NCI-H1436 (cell line): ENCODE measurements at places on chromosomes 2 and 18.

GRCh38 chr2:42028571-42029148, 19.2 kb upstream of the PKDCC start:
- DNase-seq, result no peak

DNA sequence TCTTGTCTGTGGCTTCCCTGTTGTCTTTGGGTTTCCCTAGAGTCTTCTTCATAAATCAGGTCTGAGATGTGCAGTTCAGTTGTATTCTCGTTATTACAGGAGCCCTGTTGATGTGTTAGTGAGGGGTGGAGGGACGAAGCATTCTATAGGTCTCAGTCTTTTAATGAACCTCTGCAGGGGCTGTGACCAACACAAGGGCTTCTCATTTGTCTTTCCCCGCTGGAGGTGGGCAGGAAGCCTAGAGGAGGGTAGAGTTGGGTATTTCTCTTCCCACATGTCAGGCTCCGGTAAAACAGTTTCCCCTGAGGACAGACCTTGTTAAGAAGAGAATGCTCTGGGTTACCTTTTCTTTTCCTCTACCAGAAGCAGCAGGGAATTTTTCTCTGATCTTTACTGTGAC, 31.2 kb downstream of the PROC start:
- no peak for DNase-seq

- DNase-seq, result no peak
These were observed 6.8 kb downstream of the ESPNL start for GRCh38 chr2:238106698-238107524.

DNA sequence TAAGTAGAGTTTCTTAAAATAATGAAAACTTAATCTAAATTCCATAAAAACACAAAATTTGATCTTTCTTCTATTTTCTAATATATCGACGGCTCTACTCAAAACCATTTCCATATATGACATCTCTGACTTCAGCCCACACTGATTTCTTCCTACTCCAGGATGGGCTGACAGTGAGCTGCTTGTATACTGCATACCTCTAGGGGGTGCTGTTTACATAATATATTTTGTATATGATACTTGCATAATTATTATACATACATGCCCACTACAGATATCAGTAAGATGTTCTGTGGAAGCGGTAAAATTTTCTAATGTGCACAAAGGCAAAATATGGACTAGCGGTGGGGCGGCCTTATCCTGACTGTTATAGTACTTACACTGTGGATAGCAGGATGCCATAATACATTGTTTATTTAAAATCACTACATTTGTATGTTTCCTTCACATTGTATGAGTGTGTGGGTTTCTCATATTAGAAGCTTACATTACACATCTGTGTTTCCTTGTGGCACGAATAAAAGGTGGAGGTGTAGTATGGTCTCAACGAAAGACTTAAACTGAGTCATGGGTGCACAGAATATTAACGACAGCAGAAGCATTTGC, 66.1 kb upstream of the NXPH2 start:
- peak; percentile 63 for DNase-seq

DNA sequence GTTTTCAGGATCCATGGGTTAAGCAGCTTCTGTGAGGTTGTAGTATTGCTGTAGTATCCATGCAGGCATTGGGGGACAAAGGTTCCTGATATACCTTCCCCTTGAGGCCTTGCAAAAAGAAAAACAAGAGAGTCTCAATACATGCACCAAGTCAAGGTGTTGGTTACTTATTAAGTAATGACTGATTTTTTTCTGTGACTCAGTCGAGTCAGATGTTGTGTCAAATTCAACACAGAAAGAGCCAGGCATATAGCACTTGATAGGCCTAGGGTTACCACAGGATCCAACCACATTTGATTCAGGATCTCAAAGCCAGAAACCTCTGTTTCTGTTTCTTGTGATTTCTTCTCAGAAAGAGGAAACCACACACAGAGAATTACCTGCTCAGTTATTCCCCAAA, 24.9 kb upstream of the CD8A start:
- no peak for DNase-seq

- no peak for DNase-seq
These were observed 593.1 kb downstream of the CBLN2 start for GRCh38 chr18:71951001-71951400.

DNA sequence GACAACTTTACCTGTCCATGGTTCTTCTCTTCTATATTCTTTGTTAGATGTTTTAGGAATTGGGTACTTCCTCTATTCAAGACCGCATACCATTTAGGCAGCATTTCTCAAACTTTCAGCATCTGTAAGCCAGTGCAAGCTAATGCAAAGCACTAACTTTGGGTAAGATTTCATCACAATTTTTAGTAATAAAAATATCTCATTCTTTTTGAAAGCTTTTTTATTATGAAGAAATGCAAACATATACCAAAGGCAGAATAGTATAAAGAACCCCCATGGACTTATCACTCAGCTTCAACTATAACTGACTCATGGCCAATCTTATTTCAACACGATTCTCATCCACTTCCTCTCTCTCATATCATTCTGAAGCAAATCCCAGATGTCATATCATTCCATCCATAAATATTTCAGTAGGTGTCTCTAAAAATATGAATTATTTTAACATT, 32.9 kb downstream of the INO80C start:
- no peak for DNase-seq
